Stimulated activated CD8-positive, alpha-beta memory T cell treated with anti-CD3 and anti-CD28 coated beads, Interleukin-4, amount 100 ng/mL, for 1 hour (primary cell): ENCODE measurements at places on chromosomes 3 and 15.

DNA sequence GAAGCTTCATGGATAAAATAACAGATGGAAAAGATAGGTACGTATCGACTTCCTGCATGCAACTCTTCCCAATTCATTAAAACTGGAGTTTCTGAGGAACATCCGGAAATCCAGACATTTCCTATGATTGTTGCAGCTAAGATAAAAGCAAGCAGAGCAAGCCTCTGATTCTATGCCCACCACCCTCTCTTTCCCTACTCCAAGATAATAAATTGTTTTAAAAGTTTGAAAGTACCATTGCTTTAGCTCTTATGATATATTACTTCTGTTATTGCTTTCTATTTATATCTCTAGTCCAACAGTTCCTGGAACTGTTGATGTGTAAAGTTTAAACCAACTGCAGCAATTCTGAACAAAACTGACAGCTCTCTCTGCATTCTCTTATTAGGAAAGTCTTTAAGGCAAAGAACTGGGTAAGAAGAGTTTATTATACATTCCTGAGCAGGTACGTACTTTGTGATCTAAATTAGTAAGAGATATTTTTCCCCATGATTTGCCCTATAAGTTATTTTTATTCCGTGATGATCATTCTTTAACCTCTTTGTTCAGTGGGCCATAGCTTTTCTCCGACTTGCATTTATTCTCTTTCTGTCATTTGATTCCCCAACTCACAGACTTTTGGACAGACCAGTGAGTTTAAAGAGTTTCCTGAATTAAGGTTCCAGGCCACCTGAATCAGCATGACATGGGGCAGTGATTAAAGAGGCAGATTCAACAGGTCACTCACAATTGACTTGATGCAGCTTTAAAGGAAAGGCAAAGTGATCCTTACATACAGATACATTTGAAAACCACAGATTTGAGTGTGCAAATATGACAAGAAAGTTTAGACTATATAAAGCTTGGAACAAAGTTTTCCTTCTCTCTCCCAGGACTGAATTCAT is 94.2 kb upstream of the THRB start:
- no peak for DNase-seq

DNA sequence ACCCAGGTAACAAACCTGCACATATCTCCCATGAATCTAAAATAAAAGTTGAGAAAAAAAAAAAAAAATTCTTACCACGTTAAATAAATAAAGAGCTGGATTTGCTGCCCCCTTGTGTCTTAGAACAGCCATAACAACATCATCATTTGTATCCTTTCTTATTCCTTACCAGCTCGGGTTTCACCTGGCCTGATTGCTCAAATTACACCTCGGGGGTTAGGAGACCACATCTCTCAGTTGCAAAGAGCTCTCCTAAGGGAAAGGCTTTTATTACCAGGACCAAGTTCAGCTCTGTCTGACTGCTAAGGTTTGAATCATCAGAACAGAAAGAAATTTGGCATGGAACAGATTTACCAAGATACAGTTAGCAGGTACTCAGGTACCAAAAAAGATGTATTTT is 25.8 kb upstream of the RPL39L start:
- no peak for DNase-seq

DNA sequence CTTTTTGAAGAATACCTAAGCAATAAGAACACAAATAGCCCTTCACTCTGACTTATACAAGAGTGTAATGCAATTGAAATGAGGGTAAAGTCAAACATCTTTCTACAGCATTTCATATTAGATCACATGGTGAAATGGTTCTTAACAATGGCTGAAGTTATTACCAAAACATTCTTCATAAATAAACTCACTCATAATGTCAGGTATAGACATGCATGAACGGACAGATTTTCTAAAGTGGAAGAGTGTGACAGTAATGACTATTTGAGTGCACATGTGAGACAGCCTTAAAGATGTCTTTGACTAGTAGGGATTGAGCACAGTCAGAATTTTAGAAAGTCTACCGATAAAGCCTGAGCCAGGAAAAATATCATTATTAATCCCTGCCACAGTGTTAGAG is 471.0 kb downstream of the ZPLD1 start:
- no peak for DNase-seq

DNA sequence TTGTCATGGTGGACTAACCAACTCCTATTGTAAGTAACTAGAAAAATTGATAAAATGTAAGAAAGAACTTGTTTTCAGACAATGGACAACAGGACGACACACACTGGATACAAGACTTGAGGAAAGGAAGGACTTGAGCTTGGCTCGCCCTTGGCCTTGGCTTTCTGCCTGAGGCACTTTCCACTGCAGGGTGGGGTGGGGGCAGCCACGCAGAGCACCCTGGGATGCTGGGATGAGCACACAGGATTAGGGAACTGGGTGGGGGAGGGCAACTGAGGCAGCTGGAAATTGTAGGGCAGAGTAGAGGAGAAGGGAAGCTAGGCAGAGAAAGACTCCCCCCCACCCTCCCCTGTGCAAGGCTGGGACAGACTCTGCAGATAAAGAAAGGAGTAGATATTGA is 25.5 kb upstream of the HHATL start:
- DNase-seq: no peak

- DNase-seq: no peak
Observed at GRCh38 chr15:84889313-84889990, 5.0 kb downstream of the SLC28A1 start.

DNA sequence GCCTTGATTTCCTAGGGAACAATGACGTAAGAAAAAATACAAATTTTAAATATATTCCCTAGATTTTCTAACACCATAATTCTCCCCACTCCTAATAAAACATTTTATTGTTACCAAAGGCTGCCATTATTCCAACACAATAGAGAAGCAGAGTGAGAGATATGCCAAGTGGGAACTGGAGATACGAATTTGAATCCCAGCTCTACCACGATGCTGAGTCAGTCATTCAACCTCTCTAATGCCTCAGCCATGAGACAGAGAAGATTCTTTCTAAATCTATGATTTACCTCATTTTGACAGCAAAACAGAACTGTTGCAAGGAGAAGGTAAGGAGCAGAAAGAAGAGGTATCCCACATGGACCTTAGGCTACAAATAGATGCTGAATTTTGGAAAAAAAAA is 112.5 kb downstream of the IGF2BP2 start:
- DNase-seq: no peak

DNA sequence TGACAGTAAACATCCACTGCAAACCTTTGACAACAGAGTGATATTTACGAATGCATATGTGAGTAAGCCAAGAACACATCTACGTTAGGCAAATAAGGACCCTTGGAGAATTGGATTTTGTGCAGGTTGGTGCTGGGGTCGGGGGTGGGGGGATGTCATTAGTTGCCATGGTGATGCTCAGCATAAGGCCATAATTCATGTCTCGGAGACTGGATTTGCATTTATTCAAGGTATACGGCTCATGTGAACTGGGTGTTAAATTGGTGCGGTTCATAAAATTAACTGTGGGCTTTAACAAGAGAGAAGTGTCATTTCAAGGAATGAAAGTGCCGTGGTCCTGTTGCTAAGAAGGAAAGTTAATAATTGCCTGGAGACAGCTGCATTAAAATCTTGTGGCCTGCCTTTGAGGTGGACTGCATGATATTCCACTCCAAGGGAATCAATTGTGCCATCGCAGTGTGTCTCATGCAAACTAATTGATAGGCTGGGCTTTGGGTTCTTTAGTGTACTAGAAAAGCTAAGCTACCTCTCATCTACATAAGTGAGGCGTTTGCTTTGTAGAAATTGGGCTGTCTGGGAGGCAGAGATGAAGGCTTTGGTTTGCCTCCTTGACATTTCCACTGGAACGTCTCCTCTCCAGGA is 228.9 kb upstream of the FEZF2 start:
- no peak for DNase-seq

GRCh38 chr3:153855772-153856171 is 265.4 kb upstream of the ARHGEF26 start:
- no peak for DNase-seq

DNA sequence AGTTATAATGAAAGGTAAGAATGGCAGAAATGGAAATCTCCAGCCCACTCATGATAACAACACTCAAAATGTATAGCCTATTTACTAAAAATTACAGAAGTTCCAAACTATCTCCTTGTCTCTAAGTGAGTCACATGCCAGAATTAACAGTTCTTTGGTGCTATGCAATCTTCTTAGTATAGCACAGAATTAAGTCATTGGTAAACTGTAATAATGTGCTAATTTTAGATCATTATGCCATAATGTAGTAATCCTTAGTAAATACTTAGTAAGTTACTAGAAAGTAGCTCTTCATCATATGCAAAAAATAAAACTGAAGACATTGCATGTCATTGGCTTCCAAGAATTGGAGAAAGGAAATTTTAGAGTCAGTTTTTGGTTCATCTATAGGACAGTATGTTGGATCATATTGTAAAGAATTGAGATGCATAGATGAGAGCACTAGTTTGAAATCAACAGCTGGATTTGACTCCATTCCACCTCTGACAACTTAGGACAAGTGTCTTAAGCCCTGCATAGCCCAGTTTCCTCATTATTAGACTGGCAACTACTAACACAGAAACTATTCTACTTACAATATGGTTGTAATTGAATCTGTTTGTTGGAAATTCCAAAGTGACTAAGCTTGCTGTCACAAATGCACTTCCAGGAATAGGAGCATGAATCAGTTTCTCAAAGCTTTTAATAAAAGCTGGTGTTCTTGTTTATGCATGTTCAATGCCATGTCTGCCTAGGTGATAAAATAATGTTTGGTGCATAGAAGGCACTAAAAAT is 40.1 kb upstream of the CD47 start:
- DNase-seq: no peak

GRCh38 chr15:89805241-89806209 is 9.1 kb downstream of the ANPEP start:
- DNase-seq: no peak

DNA sequence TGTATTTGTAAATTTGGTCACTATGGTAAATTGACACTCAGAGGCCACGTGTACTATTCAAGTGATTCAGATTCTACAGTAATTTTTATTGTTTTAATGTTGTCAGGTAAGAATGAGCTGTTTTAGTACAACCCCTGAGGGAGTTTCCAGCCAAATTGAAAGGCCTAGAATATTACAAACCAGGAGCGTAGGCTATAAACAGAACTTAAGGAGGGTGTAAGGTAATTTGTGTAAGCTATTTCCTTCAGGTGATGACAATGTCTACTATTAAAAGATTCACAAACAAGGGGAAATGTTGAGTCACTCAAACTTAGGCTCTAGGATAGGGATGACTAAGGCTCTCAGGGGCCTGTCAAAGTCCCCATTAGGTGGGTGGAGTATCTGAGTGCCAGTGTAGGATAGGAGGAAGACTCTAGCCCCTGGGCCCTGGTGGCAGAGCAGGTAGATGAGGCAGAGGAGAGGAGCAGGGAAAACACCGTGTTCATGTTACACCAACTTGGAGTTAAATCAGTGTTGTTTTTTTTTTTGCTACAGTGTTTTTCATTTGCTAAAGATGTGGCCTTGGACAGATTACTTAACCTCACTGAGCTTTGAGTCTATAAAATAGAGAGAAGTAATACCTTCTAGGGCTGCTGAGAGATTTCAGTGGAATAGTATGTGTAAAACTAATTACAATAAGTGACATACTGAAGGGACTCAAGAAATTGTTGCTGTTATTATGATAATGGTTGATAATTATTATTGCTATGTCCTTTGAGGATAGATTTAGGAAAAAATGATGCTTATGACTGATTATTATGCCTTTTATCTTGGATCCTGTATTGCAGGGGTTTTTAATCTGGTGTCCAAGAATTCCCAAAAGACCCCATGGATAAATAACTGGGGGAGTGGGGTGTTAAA is 10.3 kb downstream of the TM4SF1 start:
- DNase-seq: no peak

GRCh38 chr15:59434481-59434880 is 3.5 kb upstream of the FAM81A start:
- no peak for DNase-seq

DNA sequence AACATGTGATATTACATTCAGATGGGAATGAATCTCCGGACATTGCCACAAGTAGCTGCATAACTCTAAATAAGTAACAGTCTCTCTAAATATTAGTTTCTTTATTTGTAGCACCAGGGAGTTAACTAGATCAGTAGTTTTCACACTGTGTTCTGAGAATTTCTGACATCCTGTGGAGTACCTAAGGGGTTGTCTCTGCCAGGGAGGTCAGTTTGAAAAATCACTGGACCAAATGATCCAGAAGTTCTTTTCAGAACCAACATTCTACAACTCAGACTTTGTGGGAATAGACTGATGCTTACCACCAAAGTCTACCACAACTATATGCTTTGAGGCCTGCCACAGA is 9.0 kb upstream of the ILDR1 start:
- no peak for DNase-seq

GRCh38 chr3:22585504-22585903 is 617.6 kb upstream of the UBE2E2 start:
- DNase-seq: no peak

- no peak for DNase-seq
Observed at GRCh38 chr15:57589281-57589680, 2.4 kb upstream of the MYZAP start.

- DNase-seq: no peak
Observed at GRCh38 chr3:113165841-113166240, 45.5 kb upstream of the BOC start.

GRCh38 chr3:115657168-115657567 is 33.9 kb downstream of the GAP43 start:
- DNase-seq: no peak

GRCh38 chr3:86645756-86646155 is 345.2 kb downstream of the VGLL3 start:
- no peak for DNase-seq

GRCh38 chr3:66483006-66483405 is 17.8 kb downstream of the LRIG1 start:
- no peak for DNase-seq

DNA sequence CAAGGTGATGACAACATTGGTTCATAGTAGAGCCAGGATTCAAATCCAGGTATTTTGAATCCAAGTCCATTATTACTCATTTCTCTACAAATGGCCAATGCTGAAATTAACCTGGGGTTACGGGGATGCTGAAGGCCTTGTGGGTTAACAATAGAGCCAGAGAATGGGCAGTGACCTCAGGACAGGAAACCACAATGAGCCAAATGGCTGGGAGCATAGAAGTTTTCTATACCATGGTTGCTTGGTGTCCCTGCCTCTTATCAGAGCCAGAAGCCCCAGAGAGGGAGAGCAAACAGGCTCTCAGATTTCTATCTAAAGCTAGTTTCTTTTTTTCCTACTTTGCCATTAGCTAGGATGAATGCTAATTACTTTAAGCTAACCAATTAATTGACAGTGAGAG is 82.3 kb downstream of the TNIK start:
- DNase-seq: no peak

GRCh38 chr15:74041311-74041756 is 41.0 kb downstream of the GOLGA6A start:
- DNase-seq: no peak

DNA sequence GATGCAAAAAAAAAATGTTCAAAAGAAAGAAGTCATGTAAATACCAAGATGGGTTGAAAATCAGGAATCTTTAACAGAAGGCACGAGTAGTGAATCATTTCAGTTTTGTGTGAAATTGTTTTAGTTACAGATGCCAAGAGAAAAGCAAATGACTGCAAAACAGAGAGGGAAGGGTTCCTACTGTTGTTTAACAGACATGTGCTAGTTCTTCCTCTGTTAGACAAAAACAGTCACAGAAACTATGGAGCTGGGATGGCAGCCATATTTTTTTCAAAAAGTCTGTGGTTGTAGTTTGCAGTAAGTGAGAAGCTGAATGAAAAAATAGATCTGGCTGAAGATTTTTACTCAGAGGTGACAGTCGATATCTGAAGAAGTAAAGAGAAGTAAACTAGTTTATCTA is 511.9 kb downstream of the ZIC1 start:
- no peak for DNase-seq

- DNase-seq: no peak
Observed at GRCh38 chr3:9945358-9945757, 6.8 kb downstream of the PRRT3 start.
